ENCODE measurements at places on chromosomes 7 and 10.

GRCh38 chr7:37666026-37666799 is 17.4 kb upstream of the GPR141 start:
- no peak for DNase-seq

GRCh38 chr10:7986851-7987250 is 67.6 kb upstream of the GATA3 start:
- DNase-seq, result no peak

DNA sequence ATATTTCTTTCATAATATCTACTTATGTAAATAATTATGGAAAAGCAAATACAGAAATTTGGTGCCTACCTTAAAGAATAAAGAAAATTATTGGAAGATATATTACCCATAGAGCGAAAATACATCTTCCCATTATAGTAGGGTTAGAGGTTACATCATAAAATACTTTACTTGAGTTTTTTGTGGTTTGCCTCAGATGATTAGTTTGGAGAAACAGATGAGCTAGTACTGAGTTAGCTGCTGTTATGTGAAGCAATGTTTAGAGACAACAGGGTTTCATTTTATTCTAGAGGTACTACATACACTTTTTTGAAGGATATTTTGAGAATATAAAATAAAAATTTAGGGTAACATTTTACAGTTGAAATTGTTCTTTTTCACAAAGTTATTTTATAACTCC is 2.9 kb upstream of the MLLT10 start:
- no peak for DNase-seq

DNA sequence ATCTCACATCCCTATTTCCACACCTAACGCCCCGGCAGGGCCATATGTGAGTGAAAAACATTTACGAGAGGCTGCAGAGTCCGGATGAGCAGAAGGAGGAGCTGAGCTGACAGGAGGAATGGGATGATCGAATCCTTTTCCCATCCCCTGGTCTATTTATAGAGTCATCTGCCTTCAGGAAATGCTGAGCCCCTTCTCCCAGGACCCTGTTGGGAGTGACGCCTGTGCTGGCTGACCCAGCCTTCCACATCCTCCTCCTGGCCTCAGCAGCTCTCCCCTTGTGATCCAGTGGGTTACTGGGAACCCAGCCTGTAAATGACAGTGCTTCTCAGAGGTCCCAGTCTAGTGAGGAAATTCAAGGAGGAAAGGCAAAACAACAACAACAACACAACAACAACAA is 16.6 kb downstream of the DENND2A start:
- no peak for DNase-seq

- no peak for DNase-seq
These were observed 56.4 kb upstream of the GNAI1 start for GRCh38 chr7:80078159-80078731.

- DNase-seq, result no peak
These were observed 15.6 kb downstream of the CNNM1 start for GRCh38 chr10:99344715-99345114.

DNA sequence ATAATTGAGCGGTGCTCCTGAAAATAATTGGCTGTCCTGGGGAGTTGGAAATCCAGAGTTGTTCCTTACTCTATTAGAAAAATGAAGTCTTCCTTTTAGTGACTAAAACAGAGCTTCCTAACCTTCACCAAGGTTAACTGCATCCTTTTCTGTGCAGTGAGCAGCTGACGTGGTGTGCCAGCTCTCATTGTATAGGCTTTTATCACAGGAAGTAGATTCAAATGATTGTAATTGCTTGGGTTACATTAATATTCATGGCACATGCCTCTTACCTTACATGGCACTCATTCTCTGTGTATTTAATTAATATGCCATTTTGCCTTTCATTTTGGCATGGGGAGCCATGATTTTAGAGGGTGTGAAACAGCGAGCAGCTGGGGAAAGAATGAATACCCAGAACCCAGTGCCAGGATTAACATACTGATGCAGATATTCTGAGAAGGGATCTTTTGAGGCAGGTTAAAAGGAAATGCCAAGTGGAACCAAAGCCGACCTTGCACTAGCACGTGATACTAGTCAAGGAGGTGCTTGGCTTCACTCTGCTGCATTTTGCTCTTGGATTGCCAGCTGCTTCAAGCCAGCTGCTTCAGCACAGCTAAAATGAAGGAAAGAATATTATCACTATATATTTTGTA is 115.3 kb downstream of the ST7 start:
- no peak for DNase-seq

DNA sequence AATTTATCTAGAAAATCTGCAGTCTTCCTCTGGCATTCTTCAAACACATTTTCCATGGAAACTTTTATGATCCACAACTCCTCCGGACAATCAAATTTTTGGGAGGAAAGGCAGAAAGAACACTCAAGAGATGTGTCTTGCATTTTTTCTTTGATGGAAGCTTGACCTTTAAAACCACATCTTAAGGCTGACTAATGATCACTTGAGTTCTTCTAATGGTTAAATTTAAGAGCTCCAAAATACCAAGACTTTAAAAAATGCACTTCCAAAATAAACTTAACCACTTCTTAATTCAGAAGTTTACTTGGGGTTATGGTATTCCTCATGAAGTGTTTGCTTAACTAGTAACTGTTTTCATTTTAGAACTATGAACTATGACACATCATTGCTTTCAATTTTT is 43.3 kb downstream of the ETV1 start:
- no peak for DNase-seq
